ENCODE measurements at places on chromosomes 5 and 9. TPM values are rescaled to one million over a fixed set of nuclear protein-coding genes. Genes with fewer than 3 reads are reported as not detected.

GRCh38 chr9:20031836-20032235, 243.0 kb upstream of the SLC24A2 start:
- no peak for DNase-seq

DNA sequence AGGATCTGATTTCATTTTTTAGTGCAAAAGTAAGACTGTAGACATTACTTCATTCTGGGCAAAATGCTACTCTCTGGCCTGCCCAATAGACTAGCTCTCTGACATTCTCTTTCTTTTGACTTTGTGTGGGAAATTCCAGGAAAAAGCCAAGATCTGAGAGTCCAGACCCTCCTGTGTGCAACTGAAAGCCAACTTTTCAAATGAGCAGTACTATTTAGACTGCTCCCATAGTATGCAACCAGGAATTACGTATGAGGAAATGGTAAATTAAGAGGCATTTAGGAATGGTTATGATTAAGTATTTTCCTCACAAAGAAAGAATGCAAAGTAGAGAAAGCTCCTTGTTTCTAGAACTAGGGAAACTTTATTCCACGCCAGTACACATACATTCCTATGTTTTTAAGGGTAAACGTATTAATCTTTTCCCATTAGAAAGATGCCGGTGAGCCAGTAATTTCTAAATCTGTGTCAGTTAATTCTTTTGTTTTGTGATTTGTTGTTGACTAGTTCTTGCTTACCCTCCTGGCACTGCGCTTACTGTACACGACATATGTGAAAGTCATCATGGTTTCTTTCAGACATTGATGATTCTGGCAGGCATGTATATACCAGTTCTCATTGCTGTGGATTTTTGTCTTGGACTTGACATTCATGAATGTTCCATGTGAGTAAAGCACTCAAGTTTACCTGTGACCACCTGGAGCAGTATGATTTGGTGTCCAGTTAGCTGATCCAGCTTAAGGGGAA, 56.0 kb downstream of the AOPEP start:
- DNase-seq: no peak

DNA sequence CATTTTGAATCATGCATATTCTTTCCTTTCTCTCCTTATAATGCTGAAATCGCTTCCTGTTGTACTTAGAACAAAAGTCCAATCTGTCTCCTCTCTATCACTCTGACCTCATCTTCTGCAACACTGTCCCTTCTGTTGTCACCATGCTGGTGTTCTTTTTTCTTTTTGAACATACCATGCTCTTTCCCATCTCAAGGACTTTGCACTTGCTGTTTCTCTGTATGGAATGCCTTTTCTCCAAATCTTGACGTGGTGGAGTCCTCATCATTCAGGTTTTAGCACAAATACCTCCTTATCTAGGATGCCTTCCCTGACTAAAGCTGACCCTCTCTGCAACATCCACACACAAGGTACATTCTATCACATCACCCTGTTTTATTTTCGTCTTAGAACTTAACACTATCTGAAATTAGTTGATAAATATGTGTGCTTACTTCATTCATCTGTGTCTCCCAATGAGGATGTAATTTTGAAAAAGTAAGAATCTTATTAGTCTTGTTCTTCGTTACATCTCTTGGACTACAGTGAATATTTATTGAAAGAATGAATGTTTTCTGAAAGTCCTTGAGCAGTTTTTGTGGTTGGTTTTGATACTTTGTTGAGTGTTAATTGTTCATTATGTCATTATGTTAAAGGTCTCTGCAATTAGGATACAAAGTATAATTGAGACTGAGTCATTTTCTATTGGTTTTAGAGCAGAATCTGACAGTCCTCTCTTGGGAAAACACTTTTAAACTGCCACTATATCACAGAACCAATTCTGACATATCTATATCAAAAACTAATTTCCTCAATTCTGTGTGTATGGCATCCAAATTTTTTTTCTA, 145.3 kb upstream of the RASA1 start:
- DNase-seq: no peak

- DNase-seq: no peak
Observed at GRCh38 chr9:132150256-132150655, 11.6 kb upstream of the NTNG2 start.

DNA sequence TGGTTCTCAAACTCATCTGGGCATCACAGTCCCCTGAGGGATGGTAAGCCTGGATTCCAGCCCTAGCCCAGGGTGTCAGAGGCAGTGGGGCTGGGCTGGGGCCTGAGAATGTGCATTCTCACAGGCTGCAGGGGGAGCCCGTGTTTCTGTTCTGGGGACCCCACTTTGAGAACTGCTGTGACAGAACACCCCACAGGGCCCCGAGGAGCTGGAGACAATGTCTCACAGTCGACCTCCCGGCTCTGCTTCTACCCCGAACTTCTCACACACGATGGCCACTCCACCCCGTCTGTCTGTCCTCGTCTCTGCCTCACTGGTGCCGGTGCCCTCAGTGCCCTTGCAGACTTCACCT, 130.0 kb downstream of the CACNA1B start:
- no peak for DNase-seq

- DNase-seq: no peak
Observed at GRCh38 chr5:180652771-180653170, 3.4 kb upstream of the FLT4 start.

GRCh38 chr9:99628849-99629620, 192.7 kb upstream of the NR4A3 start:
- DNase-seq: no peak

Gene LCP2
- total RNA-seq: 13.4 TPM

All from colonic mucosa (tissue), 4 donors.